ENCODE measurements at places on chromosomes 7 and 10.

GRCh38 chr7:22114440-22114981 is 168.8 kb upstream of the CDCA7L start:
- DNase-seq = no peak

DNA sequence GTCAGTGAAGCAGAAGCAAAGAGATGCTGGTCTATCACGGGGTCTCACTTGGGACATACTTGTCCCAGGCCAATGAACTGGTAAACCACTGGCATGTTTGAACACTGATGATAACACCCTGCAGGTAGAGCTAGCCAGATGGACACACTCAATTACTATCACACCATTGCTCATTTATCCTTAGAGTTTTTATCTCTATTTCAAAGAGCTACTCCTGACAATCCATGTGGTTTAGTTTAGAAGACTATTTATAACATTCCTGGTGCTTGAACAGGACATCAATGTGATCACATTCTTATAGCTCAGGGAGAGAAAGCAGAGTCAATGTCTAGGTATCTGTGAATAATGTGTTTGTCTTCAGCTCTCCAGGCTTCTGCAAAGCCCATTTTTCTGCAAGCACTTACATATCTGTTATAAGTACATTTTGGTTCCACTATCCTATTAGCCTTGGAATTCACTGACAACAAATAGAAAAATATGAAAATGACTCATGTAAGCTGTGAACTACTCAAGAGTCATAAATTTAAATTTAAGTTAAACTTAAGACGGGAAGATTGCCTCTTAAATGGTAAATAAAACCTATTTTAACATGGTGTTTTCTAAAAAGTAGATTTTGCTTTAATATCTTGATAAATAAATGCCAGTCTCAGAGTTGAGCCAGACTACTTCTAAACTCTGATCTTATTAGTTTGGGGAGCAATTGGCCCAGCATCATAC is 106.7 kb upstream of the MBL2 start:
- DNase-seq = no peak

DNA sequence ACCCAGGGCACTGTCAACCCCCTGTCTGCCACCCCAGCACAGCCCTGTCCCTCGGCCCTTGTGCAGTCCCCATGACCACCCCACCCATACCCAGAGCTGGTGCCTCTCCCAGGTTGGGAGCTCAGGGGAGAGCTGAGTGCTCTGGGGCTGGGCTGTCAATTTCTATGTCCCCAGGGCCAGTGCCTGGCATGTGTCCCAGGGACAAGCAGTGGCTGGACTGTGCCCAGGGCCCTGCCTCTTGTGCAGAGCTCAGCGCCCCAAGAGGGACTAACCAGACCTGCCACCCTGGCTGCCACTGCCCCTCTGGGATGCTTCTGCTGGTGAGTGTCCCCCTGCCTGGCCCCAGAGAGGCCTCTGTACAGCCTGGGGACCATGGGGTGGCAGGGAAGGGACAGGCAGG is 29.0 kb upstream of the ZNF862 start:
- no peak for DNase-seq

- no peak for DNase-seq
These were observed 401.2 kb downstream of the PTPRN2 start for GRCh38 chr7:158186406-158186805.

GRCh38 chr7:129238546-129238945 is 13.7 kb downstream of the AHCYL2 start:
- no peak for DNase-seq

DNA sequence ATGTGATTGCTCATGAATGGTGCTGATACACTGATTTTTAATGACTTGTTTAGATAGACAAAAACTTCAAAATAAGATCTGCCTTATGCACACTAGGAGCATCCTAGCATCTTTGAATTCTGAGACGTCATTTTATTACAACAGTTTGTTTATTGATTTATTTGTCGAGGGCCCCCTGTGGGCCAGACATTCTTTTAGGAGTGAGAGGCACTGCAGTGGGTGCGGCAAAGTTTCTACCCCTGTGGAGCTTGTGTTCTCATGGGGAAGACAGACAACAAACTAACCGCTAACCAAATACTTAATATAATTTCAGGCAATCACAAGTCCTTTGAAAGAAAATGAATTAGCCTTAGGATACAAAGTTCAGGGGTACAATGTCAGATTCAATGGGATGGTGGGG is 363.1 kb downstream of the RPS24 start:
- no peak for DNase-seq

- DNase-seq = peak; percentile 65
These were observed at the start of gene LHPP for GRCh38 chr10:124461642-124462347. LHPP (plus strand) TSS chr10:124461823; CDS start chr10:124461863, 40 bp downstream.

- DNase-seq = no peak
These were observed 49.9 kb downstream of the CHST15 start for GRCh38 chr10:124043310-124044142.

- DNase-seq = no peak
These were observed 25.1 kb downstream of the TMEM168 start for GRCh38 chr7:112765105-112765504.

DNA sequence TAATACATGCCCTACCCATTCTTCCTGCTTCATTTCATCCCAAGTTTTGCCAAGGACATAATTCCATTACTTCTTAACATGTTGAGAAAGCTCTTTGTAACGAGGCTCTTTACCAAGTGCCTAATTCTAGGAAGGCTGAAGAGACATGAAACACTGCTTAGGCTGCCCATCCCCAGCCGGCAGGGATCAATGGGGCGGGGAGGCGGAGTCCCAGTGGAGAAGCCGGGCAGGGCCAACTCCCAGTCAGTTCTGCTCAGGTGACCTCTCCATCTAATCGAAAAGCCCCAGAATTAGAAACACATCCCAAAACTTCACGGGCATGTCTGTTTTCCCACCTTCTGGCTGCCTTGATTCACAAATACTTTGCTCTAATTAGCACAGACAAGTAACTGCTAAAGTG is 89.5 kb upstream of the LYZL1 start:
- DNase-seq = no peak

GRCh38 chr10:114058297-114058696 is 14.6 kb downstream of the ADRB1 start:
- DNase-seq = no peak

DNA sequence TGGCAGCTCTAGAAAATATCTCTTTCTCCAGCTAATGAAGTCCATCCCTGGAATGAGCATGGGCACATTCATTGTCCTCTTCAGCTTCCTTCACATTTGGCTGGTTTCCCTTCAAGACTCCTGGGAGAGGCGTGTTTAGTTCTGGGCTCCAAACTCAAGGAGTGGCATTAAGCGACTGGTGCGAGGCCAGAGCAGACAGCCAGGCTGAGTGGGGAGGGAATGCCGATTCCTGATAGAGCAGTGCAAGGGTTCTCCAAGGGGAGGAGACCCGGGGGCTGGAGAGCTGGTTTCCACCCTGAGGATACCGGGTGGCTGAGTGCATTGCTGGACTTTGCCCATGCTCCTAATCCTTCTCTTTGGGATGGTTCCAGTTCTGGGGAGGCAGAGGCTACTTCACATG is 372.1 kb downstream of the RPS24 start:
- no peak for DNase-seq

GRCh38 chr7:117066668-117067067 is 113.4 kb downstream of the ST7 start:
- no peak for DNase-seq

DNA sequence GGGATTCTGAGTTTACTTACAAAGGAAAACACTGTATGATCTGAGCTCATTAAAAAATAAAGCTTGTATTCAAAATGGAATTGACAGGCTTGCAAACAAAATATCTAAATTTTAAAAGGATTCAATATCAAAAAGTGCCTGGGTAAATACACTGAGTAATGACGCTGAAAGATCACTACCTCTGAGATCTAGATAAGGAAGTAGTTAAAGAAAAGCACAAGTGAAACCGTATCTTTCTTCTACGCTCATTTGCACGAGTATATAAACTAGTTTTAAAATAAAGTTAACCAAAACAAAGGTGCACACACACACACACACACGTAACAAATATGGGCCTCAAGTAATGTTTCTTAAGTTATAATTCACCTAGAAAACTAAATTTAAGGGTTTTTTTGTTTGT is 93.4 kb downstream of the SNX13 start:
- no peak for DNase-seq

GRCh38 chr7:8109196-8110022 is 140.8 kb downstream of the GLCCI1 start:
- DNase-seq = no peak

DNA sequence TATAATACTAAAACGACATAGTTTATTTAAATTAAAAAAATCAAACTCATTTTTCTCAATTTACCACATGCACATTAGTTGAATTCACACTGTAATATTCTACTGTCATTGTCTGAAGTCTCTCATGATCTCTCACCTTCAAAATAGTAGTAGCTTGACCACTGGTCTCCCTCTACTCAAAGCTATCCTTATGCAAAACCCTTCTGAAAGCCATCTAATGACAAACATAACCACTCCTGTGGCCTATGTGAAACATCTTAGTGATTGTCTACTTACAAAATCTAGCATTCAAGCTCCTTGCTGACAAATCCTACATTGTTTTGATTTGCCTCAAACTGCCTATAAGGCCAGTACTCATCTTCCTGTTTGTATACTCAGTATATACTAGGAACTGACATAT is 606.0 kb upstream of the GHITM start:
- DNase-seq = no peak

DNA sequence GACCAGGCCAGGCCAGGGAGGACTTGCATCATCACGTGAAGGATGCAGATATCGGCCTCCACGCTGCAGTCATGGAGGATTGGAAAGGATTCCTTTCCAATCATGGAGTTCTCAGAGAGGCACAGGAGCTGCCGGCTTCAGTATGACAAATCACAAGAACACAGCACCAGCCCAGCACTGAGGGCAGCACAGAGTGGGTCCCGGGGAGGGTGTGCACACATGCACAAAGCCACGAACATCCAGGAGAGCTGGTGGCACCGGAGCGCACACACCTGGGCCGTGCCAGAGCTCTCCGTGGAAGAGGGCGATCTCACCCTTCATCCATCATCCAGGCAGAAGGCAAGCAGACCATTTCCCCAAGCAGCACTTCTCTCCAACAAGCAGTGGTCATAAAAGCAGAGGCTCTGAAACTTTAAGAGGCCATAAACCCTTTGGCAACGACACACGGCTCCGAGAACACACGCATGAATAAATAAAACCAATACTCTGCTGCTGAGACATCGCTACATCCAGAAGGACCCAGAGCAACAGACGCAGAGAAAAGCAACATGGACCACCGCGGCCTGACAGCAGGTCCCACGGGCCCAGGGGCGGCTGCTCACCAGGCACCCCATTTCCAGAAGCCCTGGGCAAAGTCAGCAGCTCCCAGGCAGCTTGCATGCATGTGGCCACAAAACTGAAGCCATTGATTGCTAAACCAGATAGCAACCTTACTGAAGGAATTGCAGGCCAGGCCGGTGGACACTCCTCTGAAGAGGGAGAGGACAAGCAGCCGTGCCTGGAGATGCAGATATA is 180.8 kb downstream of the USP6NL start:
- DNase-seq = no peak

GRCh38 chr10:35834877-35835494 is 192.9 kb upstream of the FZD8 start:
- DNase-seq = no peak

DNA sequence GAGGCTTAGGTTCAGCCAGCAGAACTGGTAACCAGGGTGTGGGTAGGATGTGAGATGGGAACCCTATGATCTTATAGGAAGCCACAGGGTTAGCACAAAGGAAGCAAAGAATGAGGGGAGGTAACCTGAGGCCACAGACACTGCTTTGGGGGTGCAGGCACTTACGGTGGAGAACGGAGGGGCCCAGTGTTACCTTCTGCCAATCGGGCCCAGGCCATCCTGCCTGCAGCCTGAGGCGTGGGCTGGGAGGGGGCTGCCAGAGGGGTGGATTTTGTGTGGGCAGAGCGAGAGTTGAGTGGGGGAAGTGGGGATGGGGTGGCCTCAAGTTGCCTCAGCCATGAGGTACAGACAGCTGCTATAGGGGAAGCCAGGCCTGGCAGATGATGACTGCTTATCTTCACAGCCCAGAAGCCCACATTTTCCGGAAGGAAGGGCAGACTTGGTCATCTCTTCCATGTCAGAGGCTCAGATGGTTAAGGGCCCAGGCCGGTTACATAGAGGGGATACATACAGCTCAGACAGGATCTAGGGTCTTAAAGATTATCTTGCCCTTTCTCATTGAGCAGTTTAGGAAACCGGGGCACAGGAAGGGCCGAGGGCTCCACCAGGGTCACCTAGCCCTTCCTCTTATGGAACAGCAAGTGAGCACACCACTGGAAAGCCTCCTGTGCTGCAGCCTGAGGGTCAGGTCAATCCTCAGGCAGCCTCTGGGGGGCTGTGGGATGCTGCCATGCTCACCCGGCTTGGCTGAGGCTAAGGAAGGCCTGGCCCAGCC is 24.4 kb upstream of the VSIR start:
- DNase-seq = no peak

- DNase-seq = no peak
These were observed 69.4 kb downstream of the CCSER2 start for GRCh38 chr10:84397735-84398144.

DNA sequence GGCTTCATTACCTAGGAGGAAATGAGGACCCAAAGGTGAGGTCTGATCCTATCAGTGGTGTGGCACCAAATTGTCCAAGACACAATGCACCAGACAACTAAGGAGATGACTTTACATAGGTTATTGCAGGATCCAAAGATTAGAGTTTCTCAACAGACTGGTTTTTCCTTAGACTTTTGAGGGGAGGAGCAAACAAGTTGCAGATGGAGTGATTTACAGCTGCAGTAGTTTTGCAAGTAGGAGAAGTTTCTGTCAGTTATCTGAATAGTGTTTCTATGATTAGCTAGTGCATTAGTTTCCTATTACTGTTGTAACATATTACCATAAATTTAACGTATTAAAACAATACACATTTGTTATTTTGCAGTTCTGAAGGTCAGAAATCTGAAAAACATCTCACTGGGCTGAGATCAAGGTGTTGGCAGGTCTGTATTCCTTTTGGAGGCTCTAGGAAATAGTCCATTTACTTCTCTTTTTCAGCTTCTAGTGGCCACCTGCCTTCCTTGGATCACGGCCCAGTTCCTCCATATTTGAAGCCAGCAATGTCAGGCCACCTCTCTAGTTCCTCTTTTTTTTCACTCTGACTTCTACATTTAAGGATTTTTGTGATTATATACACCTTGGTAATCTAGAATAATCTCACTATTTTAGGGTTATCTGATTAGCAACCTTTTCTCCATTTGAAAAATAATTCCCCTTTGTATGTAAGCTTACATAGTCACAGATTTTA is 994.9 kb downstream of the REEP3 start:
- DNase-seq = no peak

- DNase-seq = no peak
These were observed 66.3 kb upstream of the ZRANB1 start for GRCh38 chr10:124875596-124875995.

DNA sequence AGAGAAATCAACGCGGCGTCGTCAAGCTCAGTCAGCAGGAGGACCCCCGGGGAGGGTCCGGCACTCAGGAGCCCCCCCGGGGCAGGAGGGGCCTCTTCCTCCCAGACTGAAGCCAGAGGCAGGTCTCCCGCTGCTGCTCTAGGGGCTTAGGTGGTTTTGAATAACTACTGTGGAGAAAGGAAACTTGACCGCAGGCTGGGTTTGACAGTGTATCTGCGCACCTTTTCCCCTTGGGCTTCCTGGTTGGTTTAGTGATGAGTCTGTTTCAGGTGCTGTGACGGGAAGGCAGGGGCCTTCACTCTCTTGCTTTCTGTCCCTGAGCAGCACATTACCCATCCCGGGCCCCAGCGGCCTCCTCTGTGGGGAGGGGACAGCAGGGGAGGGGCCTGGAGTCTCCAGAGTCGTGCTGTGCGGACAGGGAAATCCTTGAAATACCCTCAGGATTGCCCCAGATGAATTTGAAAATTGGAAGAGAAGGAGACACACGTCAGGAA is 262.2 kb downstream of the ADARB2 start:
- DNase-seq = no peak

All from D721Med (cell line).